ENCODE measurements at places on chromosomes 6 and 20.

GRCh38 chr6:52161689-52162438 is 24.3 kb upstream of the IL17A start:
- DNase-seq = no peak

GRCh38 chr6:42306439-42307140 is 88.9 kb upstream of the MRPS10 start:
- no peak for DNase-seq

- no peak for DNase-seq
These were observed 67.9 kb downstream of the GMPR start for GRCh38 chr6:16306334-16306733.

DNA sequence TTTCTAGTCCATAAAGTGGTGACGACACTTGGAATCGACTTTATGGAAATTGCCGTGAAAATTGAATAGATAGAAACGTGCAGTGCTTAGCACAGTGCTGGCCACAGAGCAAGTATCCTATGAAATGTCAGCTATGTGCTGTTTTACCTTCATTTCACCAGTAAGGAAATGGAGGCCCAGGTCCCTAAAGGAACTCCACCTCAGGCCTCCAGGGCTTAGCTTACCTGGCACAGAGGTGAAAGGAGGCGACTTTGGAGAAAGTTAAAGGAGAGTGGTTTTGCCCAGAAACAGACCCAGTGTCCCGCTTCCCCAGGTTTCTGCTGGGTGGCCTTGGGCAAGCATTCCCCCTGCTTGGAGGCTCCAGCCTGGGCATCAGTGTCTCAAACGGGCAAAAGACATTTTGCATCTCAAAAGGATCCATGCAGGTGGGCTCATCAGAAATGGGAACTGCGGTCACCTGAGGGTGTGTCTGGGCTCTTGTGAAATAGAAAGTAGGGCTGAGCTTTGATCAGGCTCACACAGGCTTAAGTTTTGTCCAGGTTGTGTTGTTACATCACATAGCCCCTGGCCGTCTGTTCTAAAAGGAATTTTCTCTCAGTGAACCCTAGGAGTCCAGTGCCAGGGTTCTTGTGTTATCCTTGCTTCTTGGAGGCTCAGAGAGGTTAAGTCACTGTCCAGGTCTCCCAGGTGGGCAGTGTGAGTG is 6.8 kb upstream of the TULP1 start:
- no peak for DNase-seq

DNA sequence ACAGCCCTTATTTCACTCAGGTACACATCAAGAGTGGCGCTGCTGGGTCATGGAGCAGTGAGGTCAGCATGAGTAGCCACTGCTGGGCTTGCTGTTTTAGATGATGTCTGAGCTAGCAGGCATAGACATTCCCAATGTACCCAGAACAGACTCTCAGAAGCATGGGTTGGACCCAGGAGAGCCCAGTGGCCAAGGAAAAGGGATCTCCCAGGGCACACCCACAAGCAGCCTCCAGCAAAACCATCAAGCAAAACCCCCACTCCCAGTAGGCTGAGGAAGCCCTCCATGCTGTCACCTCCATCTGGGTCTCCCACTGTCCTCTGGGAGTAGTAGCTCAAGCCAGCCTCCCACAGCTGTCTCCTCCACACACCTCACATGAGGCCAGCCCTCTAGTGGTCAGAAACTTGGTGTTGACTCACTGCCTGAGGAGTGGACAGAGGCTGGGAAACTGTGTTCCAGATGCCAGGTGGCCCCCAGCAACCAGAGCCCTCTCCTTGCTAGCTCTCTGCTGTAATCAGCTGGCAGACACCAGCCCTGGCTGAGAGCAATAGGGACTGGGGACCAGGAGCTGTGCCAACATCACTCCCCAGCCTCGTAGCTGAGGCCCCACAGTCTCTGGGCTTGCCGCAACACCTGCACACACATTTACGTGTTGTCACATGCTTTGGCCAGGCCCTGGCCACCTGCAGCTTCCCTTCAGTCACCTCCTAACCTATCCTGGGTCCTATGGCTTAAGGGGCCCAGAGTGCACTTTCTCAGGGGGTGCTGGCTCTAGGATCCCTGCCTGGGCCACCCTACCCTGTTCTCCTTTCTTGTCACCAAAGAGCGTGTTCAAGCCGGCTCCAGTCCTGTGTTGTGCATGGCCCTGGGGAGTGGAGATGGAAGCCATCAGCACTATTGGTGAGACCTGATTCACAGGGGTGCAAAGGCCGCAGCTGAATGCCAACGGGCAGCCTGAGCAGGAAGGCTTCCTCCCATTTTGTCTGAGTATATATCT is 1.9 kb upstream of the AP5S1 start:
- no peak for DNase-seq

DNA sequence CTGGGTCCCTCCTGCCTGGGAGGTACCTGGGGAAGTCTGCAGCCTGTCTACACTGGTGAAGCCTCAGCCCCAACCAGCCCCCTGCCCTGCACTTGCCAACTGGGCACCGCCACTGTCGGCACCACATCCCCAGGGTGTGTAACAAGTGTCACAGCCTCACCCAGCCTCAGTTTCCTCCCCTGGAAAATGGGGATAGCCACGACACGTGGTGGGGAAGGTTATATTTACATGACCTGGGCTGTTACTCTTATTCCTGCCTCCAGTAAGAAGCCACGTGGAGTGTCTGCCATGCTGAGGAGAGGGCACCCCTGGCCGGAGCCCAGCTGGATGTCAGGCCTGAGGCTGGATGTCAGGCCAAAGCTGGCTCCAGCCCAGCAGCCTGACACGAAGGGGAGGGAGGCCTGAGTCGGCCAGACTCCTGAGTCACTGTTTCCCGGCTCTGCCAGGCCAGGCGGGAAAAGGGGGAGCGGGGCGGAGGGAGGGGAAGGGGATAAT is 44.9 kb downstream of the SNAI1 start:
- no peak for DNase-seq

DNA sequence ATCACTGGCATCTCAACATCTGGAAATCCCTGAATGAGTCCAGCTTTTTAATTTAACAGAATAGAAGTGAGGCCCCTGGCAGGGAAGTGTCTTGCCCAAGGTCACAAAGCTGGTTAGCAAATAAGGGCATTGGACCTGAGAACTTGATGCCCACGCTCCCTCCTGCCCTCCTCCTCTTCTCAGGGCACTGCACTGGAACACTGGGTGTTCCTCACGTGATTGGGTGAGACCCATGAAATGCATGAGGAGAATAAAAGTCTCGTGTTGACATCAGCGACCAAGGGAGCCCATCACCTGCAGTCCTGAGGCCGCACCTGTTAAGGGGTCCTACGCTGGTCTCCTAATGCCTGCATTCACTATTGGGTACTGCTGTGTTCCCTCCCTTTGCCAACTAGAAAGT is 7.4 kb downstream of the FAM50B start:
- DNase-seq = no peak

- no peak for DNase-seq
These were observed 379.6 kb downstream of the COL12A1 start for GRCh38 chr6:74826263-74826662.

DNA sequence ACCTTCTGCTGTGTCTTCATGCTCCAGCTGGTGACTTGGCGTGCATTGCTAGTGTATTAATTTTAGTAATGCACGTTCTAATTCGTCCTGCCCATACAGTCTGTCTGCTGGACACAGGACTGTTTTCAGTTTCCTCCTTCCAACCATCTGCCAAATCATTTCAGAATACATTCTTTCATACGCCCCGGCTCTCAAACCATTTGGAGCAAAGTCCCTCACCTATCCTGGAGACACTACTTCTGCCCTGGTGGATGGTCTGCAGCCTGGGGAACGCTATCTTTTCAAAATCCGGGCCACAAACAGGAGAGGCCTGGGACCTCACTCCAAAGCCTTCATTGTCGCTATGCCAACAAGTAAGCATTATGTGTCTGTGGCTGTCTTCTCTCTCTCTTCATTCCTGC is 60.5 kb downstream of the FNDC1 start:
- no peak for DNase-seq

GRCh38 chr20:4774207-4774606 is 52.5 kb downstream of the PRND start:
- DNase-seq = no peak

- DNase-seq = peak; percentile 56
These were observed 5.8 kb upstream of the BFSP1 start for GRCh38 chr20:17536944-17537444.

DNA sequence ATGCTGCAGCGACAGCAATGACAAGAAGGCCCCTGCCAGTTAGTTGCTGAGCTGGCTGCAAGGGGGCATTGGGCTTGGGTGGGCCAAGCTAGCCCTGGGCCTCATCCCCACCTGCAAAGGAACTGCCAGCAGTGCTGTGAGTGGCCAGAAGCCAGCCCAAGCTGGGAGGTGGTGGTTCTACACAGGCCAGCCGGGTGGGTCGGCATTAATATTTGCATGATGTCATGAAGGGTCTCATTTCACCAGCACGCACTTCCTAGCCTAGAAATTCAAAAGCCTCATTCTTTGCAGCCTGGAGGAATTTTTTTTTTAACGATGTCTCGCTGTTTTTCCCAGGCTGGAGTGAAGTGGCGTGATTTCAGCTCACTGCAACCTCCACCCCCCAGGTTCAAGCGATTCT is 62.0 kb downstream of the IYD start:
- no peak for DNase-seq

- DNase-seq = no peak
These were observed 194.4 kb downstream of the BMP7 start for GRCh38 chr20:57071954-57072583.

GRCh38 chr20:9407805-9408421 is 106.5 kb upstream of the LAMP5 start:
- DNase-seq = peak; percentile 68

- DNase-seq = peak; percentile 5
These were observed 260.0 kb downstream of the C6orf118 start for GRCh38 chr6:165049362-165049761.

DNA sequence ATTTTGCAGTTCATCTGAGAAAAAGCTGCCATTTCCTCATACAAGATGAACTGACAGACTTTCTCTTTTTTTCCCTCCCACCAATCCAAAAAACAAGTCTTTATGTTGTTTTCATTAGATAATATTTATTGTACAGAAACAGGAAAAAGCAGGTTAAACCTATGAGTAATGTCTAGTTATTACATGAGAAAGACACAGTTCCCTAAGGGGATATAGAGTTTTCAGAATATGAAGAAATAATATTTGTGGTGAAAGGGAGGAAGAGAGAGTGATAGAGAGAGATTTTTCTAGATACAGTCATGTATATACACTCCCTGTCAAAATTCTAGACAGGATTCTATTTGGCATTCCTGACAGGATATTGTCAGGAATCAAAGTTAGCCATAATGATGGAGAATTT is 392.4 kb downstream of the BMP2 start:
- DNase-seq = no peak

GRCh38 chr6:321158-321438 is 28.8 kb downstream of the DUSP22 start:
- DNase-seq = no peak

DNA sequence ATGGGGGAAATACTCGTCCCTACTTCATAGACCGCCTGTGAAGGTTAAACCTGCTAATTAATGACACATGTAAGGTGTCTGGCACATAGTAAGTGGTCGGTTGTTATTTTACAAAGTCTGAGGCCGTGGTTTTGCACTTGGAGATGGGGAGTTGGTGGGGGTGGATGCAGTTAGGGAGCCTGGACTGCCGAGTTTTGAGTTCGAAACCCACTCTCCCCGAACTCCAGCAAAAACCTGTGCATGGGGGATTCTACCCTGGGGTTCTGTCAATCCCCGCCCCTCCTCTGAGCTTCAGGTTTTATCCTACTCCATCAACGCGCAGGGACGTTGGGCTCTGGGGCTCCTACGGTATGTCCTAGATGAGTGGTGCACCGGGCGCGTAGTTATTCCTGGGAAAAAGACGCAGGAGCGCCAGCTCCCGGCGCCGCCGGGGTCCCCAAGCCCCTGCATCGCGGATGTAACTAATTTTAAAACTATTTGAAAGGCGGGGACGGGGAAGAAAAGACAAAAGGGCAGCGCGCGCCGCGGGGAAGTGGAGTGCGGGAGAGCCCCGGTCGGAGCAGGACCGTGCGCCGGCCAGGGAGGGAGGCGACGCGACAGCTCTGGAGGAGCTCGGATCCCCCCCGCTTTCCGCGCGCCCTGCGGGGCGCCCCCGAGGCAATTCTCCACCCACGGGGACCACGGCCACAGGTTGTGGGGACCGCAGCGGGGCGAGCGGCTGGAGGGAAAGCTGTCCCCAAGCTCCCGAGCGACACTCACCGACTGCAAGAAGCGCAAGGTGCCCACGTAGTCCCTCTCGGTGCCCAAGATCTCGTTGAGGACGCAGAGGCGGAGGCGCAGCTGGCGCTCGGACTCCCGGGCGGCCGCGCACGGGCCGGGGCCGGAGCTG is 672 bp downstream of the PREX1 start:
- DNase-seq = peak; percentile 49

DNA sequence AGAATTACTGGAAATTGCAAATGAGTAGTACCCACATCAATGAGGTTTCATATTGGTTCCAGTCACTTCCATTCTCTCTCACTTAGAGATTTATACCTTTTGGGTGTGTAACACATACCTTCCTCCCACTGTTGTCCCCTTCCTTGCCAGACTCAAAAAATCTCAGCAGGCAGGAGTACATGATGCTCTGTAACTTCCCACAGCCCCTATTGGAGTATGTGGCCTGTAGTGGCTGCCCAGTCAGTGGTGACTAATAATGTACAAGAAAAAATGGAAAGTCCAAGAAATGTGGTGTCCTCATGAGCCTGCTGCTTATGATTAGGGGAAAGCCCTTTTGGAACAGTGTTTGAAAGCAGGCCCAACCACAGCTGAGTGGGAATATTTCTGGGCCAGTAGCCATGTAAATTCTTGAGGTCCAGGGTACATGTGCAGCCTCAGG is 312.0 kb downstream of the ZFAND3 start:
- no peak for DNase-seq

DNA sequence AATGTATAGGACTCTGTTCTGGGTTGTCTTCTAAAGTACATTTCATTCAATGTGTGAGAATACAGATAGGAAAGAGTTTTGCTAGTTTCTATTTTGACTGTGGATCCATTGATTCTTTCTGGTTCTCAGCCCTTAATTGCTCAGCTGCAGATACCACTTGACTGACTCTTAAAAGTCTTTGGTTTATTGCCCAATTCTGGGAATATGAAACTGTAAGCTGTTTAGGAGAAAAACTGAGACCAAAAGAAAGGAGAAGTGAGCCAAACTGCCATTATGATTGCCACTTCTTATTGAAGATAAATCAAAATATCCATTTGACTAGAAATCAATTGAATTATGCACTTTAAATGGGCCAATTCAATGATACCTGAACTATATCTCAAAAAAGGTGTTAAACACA is 211.4 kb downstream of the ESR1 start:
- no peak for DNase-seq

Measured in neuronal stem cell (in vitro differentiated cells).